ENCODE measurements at places on chromosomes 16 and 17.

DNA sequence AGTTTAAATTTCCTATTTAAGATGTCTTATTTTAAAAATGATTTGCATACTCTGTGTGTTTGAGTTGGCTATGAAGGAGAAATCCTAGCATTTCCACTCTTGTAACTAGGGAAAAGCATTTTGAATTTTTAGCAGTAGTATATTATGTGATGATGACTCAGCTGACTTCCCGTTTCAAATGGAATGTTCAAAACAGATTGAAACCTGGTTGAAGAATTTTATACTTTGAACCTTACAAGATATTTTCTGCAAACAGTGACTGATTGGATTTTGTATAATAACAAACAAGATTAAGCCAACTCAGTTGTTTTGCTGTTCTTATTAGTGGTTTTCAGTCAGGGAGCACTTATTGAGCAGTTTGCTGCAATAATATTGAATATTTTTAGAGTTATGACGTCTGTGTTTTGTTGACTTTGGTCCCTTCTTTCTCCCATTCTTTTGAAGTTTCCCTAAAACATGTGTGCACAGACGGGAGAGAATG is 8.0 kb downstream of the TNRC6A start:
- no peak for DNase-seq

DNA sequence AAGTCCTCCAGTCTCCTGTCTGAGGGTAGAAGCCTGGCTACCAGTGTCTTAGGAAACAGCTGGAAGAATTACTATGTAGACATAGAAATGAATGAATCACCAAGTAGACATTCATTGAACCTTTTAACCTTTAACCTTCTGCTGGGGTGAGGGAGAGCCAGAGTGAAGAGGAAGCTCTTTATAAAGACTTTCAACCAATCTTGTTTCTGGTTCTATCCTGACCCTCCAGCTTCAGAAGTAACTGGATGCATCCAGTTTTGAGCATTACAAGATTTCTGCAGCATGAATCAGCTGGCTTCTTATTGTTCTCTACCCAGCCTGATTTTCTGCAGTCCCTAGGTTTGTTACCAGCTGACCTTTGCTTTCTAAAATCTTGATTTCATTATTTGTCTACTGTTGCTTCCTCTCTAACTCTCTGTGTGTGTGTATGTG is 8.5 kb downstream of the TEKT1 start:
- no peak for DNase-seq

GRCh38 chr16:86252596-86252995 is 257.7 kb upstream of the FOXF1 start:
- no peak for DNase-seq

DNA sequence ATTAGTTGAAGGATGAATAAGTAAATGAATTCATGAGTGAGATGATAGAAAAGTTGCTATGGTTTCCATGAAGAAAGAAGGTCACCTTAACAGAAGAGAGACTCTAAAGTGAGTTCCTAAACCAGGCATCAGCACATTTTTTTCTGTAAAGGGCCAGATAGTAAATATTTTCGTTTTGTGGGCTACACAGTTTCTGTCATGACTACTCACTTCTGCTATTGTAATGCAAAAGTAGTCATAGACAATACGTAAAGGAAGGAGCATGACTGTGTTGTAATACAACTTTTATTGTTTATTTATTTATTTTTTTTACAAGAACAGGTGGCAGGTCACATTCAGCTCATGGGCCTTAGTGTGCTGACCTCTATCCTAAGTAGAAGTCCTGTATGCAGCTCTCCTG is 426.1 kb upstream of the DYNLRB2 start:
- DNase-seq = no peak

GRCh38 chr16:87076950-87077749 is 240.0 kb downstream of the C16orf95 start:
- no peak for DNase-seq

- no peak for DNase-seq
These were observed 69.6 kb downstream of the VMP1 start for GRCh38 chr17:59777033-59777432.
